Activated CD4-positive, alpha-beta T cell treated with anti-CD3 and anti-CD28 coated beads for 36 hours (primary cell): ENCODE measurements at places on chromosomes 11 and 22.

DNA sequence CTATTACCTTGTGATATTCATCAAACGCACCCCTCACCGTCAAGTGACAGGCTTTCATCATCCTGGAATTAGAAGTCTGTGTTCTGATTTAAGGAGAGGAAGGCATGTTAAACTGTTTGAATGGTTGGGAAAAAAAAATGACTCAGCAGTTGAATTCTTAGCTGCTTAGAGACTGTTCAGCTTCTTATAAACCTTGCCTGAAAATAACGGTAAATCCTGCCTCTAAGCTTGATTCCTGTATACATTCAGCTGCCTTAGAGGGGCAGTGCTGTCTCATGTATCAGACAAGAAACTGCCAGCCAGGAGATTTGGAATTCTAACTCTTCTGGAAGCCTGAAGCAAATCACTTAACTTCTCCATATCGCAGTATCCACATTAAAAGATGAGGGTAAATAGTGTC is 437.4 kb downstream of the JRKL start:
- no peak for DNase-seq

- no peak for DNase-seq
These were observed 77.7 kb upstream of the SOX6 start for GRCh38 chr11:16434036-16434435.

- DNase-seq = no peak
These were observed 20.2 kb upstream of the PATL1 start for GRCh38 chr11:59689015-59689414.

DNA sequence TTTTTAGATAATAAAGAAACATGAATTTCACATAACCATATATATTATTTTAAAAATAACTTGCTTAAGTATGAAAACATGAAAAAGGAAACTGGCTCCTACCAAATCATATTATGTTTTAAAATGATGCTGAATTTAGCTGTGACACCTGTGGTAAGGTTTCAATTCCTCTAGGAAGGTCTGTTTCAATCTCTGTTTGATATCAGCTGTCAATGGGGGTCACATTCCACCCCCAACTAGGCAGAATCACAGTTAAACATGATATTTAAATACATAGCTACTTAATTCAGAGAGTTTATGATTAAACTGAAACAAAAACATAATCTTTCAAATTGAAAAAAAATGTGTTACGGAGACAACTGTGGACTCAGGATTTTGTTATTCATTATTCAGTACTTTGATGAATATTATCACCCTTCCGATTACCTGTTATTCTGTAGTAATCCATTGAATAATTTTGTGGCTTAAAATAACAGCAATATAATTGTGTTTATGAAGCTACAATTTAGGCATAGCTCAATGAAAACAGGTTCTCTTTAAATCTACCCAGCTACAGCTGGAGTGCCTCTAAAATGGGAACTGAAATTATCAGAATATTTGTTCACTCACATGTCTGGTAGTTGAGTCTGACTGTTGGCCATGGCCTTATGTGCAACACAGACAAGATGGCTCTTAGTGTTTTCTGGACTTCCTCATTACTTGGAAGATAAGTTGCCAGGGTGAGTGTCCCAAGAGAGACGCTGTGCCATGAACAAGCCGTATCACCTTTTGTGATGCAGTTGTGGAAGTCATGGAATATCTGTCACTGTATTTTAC is 244.6 kb upstream of the ANO3 start:
- no peak for DNase-seq

- DNase-seq = no peak
These were observed 102.4 kb upstream of the FSHB start for GRCh38 chr11:30128269-30128932.
